ENCODE measurements at places on chromosomes 6 and 20. TPM values are rescaled to one million over a fixed set of nuclear protein-coding genes. Genes with fewer than 3 reads are reported as not detected.

LY86 gene
- total RNA-seq: 0.69 TPM

PRICKLE4 gene
- 1.7 TPM for total RNA-seq

RAET1G gene
- not detected for total RNA-seq

ADAM33 gene
- 2.3 TPM for total RNA-seq

SLC25A27 gene
- 11.2 TPM for total RNA-seq

MLN gene
- total RNA-seq: not detected

FGD2 gene
- 6.6 TPM for total RNA-seq

ADGB gene
- not detected for total RNA-seq

VNN1 gene
- total RNA-seq: 0.49 TPM

TRIM10 gene
- total RNA-seq: not detected

STK38 gene
- 28.0 TPM for total RNA-seq

CDH22 gene
- total RNA-seq: 0.69 TPM

DEFB124 gene
- total RNA-seq: not detected

PDE10A gene
- total RNA-seq: 8.6 TPM

HLA-DRB5 gene
- 56.3 TPM for total RNA-seq

HSD17B8 gene
- total RNA-seq: 24.1 TPM

CLPSL2 gene
- total RNA-seq: not detected

JPH2 gene
- 219 TPM for total RNA-seq

MACROD2 gene
- total RNA-seq: 2.1 TPM

ABHD12 gene
- 26.5 TPM for total RNA-seq

DBNDD2 gene
- total RNA-seq: 277 TPM

TTLL9 gene
- total RNA-seq: not detected

RRAGD gene
- total RNA-seq: 82.5 TPM

PPP1R14C gene
- 85.3 TPM for total RNA-seq

RAD21L1 gene
- not detected for total RNA-seq

XKR7 gene
- total RNA-seq: not detected

PLTP gene
- 367 TPM for total RNA-seq

TRDN gene
- 540 TPM for total RNA-seq

HCK gene
- total RNA-seq: 14.8 TPM

NCR2 gene
- not detected for total RNA-seq

SAPCD1 gene
- not detected for total RNA-seq

VIP gene
- not detected for total RNA-seq

STX16 gene
- 19.4 TPM for total RNA-seq

TUBB2B gene
- total RNA-seq: 1.1 TPM

ASIP gene
- 3.5 TPM for total RNA-seq

FAM184A gene
- total RNA-seq: 0.16 TPM

FAM162B gene
- 3.2 TPM for total RNA-seq

HLA-DOB gene
- total RNA-seq: 0.25 TPM

ARHGAP40 gene
- total RNA-seq: not detected

SOX18 gene
- total RNA-seq: 37.0 TPM

ADGRF4 gene
- not detected for total RNA-seq

TNXB gene
- 162 TPM for total RNA-seq

ZC2HC1B gene
- total RNA-seq: not detected

OR2J2 gene
- total RNA-seq: not detected

CCN5 gene
- 28.2 TPM for total RNA-seq

Data from heart left ventricle (tissue), 16 donors.